NCI-H1417 (cell line): ENCODE measurements at places on chromosomes 5 and 9.

DNA sequence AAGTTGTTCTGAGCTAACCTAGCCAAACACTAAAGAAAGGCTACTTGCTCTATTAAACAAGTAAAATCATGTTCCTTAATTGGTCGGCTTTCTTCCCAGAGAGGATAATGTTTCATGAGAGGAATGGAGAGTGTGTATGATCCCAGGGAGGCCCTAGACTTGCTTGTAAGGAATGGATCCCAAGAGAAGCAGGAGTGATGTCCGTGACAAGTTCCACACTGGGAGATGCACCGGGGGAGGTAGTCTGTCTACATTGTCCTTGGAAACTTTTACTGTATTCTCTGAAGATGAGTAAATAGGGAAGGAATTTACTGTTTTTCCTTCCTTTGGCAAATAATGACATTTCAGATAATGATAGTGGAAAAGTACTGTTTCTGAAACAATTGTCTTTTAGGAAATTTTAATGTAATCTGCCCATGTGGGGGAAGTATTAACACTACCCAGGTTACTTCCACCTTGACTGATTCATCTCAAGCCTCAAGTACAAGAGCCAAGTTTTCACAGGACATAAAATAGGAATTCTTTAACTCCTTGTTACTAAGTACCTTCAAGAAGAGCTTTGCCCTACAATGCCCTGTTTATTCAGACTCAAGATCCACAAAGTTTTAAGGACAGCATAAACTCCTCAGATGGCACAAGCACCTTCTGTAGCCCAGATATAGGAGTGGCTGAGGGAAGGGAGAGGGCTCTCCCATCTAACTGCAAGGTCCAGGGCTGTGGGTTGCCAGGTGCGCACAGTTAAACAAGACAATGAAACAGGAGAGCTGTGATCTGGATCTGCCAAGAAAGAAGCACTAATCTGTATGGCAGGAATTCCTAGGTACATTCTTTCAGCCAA, 152.1 kb downstream of the GNA14 start:
- peak; percentile 27 for DNase-seq

GRCh38 chr9:33676746-33677505, 118.4 kb upstream of the PRSS3 start:
- peak; percentile 88 for DNase-seq

DNA sequence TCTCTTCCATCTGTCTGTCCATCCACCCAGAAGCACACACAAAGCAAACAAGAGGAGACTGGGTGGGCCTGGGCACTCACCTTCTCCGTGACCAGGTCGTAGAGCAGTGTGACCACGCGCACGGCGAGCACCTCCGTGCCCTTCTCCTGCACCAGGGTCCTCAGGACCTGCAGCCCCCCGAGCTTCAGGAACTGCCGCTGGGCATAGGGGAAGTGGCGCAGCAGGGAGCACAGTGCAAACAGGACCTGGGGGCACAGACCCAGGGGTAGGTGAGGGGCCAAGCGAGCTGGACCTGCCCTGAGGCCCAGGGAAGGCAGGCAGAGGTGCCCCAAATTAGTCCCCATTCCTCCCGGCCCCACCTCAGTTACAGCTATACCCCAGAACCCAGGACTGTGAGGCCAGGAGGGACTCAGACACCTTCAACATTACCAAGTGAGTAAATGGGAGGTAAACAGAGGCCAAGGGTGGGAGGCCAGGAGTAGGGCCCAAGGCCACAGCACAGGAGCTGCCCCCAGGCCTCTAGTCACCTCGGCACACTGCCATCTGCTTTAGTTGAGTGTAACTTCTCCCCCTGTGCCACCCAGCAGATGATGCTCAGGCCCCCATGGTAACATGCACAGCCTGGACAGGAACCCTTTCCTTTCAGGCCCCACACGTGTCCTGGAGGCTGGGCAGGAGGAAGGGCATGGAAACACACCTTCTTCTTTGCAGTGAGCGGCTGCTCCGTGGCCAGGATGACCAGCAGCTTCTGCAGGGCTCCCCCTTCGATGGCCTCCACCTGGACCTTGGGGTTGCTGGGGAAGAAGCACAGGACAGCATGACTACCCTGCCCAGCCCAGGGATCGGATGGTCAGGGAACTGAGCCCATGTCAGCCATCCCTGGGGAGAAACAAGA, 76.2 kb upstream of the LRRTM2 start:
- DNase-seq, result no peak

DNA sequence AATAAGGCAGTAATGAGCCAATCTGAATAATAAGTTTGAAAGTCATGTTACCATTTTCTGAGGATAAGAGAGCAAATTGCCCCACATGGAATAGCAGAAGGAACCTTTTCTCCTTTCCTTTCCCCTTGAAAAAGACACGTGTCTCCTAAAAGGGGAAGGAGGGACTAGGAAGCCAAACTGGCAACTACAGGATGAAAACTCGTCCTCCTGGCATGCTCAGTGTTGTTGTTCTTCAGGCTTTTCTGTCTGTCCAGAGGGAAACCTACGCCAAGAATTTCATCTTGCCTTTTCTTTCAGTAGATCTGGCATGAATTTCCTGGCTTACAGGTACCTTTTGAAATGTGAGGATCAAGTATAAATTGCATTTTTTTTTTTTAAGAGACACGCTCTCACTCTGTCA, 355.9 kb upstream of the TLE4 start:
- no peak for DNase-seq

DNA sequence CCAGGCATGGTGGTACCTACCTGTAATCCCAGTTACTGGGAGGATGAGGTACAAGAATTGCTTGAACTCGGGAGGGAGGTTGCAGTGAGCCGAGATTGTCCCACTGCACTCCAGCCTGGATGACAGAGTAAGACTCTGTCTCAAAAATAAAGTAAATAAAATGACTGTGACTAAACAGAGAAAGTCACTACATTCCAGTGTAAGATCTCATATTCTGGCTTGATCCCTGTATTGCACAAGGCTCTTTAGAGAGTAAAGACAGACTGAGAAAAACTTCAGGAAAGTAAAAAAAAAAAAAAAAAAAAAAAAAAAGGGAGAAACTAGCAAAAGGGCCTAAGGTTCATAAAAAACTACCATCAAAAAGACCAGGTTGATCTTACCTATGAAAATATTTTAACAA, 106.6 kb upstream of the PJA2 start:
- DNase-seq, result no peak

DNA sequence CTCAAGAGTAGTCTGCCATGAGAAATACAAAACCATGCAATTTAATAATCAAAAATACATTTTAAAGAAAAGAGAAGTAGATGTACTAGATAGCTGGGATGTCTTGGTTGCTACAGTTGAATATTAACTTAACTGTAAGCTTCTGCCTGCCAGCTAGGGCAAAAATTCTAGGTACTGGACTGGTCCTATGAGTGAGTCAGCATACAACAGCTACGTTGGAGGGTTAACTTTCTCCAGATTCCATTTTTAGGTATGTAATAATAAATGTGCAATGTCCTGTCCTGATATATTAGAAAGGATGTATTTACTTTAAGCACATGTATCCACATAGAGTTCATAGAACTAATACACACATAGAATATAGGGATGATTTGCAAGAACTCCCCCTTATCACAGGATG, 230.1 kb downstream of the CAAP1 start:
- DNase-seq, result no peak

DNA sequence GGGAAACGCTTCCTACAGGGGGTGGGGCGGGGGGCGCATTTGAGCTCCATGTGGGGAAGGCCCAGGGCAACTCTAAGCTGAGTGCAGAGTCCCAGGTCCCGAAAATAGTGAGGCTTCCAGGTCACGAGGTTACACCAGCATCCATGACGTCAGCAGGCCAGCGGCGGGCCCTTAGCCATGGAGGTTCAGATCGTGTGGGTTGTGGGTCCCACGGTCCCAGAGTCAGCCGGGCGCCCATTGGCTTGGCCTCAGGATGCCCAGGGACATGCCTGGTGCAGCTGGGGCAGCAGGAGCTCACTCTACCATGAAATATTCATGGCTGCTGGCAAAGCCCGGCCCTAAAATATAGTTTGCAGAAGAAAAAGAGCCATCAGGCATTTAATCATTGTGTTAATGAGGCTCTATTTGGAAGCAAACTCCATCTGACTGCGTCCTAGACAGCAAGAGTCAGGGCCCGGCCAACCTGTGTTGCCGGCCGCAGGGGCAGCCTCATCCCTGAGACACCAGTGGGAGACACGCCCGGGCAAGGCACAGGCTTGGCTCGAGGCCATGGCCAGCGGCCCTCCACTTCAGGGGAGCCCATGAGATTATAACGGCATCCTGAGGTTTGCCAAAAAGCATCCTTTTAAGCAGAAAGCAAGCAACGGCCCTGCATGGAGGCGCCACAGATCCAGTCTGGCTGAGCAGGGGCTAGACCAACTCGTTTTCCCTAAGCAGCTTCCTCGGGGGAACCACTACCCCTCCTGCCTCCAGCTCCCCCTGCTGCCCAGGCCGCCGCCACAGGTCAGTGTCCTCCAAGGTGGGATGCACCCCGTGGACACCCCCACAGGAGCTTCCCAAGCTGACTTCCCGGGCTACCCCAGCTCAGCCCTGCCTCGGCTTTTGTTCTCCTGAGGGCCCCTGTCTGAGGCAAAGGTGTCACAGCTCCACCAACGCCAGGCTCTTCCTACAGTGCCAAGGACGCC, 108.9 kb upstream of the PPP1R26 start:
- DNase-seq, result no peak

GRCh38 chr5:6117212-6117611, 261.1 kb downstream of the MED10 start:
- DNase-seq, result no peak
